Cardiac fibroblast (primary cell): ENCODE measurements at places on chromosomes 13 and 19.
A peak's percentile ranks its signal among the peaks of the same experiment; 100 is the strongest.

GRCh38 chr13:106484537-106485193 is 50.8 kb downstream of the EFNB2 start:
- peak; percentile 45 for DNase-seq

- no peak for DNase-seq
Observed at GRCh38 chr13:110254151-110254679, 52.7 kb downstream of the COL4A1 start.

DNA sequence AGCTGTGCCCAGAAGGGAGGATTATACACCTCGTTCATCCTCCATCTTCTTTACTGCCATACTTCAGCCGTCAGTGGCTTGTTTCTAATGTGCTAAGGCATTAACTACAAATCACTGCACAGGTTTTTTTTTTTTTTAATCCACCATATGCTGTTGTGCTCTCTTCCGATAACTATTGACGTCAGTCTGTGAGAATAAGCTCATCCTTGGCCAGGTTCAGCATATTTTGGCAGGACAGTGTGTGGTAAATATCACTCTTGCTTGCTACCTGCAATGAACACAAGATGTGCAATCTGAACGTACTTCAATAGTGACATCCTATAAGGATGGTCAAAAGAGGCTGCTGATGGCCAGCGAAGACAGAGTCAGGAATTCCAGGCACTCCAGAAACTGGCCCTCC is 2030.7 kb upstream of the PCDH20 start:
- no peak for DNase-seq

GRCh38 chr19:49362048-49362928 is at the start of gene TEAD2:
Gene TEAD2 (minus strand): TSS chr19:49362416. CDS start chr19:49360075, 2,341 bp downstream.
- DNase-seq: peak; percentile 68

- DNase-seq: no peak
Observed at GRCh38 chr13:59304596-59304995, 859.1 kb downstream of the DIAPH3 start.

- no peak for DNase-seq
Observed at GRCh38 chr19:4622695-4623421, 16.5 kb upstream of the TNFAIP8L1 start.

DNA sequence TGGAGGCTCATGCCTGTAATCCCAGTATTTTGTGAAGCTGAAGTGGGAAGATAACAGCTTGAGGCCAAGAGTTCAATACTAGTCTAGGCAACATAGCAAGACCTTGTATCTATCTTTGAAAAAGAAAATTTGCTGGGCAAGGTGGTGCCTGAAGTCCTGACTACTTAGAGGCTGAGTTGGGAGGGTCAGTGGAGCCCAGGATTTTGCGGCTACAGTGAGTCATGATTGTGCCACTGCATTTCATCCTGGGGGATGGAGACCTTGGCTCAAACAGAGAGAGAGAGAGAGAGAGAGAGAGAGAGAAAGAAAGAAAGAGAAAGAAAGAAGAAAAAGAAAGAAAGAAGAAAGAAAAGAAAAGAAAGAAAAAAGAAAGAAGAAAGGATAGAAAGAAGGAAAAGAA is 1872.3 kb upstream of the PCDH20 start:
- DNase-seq: no peak

DNA sequence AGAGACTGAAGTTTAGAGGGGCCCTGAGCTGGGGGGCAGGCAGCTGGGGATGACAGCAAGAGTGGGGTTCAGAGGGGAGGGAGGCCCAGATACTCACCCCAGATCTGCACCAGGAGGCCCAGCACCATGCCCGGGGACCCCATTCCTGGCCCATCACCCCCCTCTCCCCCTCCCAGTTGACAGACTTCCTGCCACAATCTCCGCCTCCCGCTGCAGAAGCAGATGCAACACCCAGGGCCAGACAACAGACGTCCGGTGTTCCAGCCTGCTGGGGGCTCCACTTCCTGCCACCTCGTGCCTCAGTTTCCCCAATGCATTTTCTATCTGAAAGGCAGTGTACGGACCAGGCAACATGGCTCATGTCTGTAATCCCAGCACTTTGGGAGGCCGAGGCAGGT is at the start of gene TMIGD2:
TSS of gene TMIGD2 (minus strand) at position 147 of the 398 bp plus-strand sequence. CDS start at position 143, 4 bp downstream.
- no peak for DNase-seq

DNA sequence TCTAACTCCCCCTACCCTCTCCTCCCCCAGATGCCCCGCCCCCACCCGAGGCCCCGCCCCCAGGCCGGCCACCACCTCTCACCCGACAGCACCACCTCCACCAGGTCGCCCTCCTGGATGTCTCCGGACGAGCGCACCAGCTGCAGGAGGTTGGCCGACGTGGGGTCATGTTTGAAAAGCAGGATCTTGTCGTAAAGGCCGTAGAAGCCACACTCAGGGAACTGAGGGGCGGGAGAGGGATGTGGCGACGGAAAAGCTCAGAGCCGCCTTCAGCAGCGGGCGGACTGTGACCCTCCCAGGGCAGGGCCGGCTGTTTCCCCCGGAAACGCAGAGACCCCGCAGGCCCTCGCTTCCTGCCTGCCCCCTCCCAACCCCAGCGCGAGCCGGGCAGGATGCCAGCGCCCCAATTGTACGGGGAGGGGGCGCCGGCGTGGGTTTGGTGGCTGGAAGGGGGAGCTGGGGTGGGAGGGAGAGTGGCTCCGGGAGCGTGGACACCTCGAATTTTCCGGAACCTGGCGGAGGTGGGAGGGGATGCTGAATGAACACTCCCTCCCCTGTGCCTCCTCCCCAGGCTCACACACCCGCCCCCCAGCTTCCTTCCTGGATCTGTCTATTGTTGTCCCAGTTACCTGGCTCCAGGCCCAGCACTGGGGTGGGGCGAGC is 3.0 kb downstream of the PRKD2 start:
- DNase-seq: peak; percentile 82

DNA sequence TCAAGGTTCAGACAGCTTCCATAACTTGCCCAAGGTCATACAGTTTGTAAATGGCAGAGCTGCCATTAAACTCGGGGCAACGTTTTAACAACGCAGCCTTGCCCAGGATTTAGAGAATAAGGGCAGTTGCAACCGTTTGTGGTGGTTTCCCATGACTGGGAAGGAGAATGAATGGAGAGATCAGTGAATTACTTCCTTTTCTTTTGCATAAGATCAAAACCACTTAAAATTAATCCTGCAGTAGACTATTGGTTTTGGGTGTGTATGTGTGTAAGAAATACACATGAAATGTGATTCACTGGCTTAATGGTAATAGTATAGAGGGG is 179.1 kb upstream of the MIR17HG start:
- no peak for DNase-seq

DNA sequence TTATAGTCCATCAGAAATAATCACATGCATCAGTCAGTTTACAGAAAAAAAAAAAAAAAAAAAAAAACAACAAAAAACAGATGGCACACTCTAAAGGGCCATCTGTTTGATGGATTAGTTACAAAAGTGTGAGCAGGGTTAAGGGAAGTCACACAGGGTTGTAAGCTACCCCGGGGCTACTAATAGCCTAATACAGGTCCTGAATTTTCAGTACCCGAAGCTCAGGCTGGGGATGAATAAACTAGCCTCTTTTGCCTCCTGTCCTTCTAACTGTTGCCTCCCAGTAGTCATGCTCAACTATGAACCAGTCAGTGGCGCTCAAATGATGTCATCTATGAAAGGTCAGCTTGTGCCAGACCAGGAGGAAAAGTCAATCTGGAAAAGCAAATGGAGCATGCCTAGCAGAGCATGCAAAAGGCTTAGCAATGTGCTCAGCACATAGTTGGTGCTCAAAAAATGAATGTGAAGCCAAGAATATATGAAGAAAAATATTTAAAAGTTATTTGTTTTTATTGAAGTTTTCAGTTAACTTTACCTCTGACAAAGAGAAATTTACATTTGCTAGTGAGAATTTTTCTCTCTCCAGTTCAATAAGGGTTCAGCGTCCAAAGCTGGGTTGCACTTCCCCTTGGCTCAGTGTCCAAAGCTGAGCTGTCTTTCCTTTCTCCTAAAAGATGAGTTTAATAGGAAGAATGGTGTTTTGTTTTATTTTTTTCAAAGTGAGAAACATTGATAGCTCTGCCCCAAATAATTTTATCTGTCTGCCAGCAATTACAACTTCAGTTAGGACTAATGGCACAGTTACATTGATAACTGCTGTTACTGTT is 30.8 kb upstream of the LRCH1 start:
- DNase-seq: no peak

GRCh38 chr13:24997367-24997967 is 98.5 kb upstream of the PABPC3 start:
- peak; percentile 59 for DNase-seq

DNA sequence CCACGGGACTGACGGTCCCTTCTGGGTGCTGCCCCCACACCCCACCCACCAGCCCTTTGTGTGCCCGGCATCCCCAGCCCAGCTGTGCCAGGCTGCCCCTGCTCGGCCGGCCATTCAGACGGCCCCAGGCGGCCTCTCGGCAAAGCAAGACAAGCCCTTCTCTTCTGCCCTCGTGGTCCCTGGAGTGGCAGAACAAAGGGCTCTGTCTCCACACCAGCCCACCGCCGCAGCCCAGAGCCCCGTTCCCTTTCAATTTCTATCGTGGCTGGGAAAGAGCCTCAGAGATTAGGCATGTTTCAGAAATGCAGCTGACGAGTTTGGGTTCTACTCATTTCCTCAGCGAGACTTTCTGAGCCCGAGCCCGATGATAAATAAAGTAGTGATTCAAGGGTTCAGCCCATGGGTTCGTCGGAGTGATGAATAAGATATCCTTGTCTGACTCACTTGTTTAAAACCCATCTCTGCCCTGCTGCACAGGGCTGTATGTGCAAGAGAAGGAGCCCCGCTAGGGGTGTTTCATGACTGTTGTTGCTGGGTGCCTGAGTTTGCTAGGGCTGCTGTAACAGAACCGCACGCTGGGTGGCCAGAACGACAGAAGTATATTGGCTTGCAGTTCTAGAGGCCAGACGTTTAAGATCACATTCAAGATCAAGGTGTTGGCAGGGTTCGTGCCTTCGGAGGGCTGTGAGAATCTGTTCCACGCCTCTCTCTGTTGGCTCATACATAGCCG is 4.3 kb downstream of the MYO9B start:
- peak; percentile 99 for DNase-seq

DNA sequence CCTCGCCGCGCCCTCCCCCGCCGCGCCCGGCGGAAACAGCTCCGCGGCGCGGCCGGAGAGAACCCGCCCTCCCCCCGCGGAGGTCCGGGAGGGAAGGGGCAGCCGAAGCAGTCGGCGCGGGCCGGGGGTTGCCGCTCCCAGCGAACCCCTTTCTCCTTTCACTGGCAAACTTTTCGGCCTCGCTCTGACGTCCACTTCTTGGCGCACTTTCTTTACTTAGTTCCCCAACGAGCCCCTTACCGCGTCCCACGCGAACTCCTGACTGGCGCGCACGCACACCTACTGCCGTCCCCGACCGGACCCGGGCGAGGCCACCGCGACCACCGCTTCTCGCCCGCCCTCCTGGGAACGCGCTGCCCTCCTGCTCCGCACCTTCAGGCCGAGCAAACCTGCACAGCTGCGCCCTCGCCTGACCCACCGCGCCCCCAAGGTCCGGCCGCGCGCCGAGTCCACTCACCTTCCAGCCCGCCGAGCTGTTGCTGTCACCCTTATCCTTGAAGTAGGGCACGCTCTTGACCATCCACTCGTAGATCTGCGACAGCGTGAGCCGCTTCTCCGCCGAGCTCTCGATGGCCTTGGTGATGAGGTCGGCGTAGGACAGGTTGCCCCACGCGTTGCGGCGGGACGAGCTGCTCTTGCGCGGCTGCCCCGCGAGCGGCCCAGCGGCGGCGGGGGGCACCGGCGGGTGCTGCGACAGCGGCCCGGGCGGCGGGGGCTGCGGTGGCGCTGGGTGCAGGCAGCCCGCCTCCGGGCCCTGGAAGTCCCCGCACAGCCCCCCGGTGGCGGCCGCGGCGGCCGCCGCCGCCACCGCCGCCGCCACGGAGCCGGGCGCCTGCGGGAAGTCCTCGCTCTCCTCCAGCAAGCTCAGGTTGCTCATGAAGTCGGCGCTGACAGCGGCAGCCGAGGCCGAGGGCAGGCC is 1.1 kb downstream of the FOXO1 start:
- peak; percentile 39 for DNase-seq

GRCh38 chr19:32909257-32909656 is 39.7 kb upstream of the SLC7A9 start:
- no peak for DNase-seq

DNA sequence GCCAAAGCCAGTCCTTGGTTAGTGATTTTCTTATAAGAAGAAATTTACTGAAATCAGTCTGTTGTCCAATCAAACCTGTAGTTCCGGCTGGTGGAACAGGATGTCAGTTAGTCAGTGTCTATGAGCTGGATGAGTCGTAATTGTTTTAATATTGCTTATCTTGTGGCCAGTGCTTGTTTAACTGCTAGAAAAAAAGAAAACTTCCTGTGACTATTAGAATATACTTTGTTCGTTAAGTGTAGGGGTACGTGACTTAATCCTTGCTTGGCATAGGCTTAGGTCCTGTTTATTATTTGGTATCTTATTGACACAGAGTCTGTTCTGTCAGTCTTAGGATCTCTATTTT is 1484.8 kb upstream of the MIR17HG start:
- peak; percentile 10 for DNase-seq

DNA sequence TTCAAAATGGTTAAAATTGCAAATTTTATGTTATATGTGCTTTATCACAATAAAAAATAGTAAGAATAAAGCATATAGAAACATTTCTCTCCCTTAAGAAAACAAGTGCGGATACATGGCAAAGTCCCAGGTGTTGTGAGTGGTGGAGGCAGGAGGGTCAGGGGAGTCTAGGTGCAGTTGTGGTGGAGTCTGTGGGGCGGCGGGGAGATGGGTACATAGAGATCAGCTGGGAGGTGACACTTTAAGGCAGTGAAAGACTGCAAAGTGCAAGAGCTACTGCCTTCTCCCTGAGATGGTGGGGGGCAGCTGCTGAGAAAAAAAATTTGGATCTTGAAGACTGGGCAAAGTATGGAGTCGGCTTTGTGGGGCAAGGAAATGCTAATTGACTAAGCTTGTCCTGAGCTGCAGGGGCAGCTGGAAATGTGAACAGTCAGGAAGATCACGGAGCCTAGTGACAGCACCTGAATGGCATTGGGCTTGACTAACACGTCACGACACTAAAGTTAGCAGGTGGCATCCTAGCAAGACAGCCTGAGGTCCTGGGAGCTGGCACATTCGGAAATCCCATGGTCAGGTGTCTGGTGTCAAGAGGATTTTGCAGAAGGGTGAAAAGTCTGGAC is 72.9 kb upstream of the IRS2 start:
- no peak for DNase-seq

GRCh38 chr19:52196256-52196967 is 6.6 kb downstream of the PPP2R1A start:
- no peak for DNase-seq

GRCh38 chr19:33373453-33374235 is at the start of gene CEBPG:
Gene CEBPG (plus strand): TSS chr19:33373709. CDS start chr19:33379240, 5,531 bp downstream.
- peak; percentile 89 for DNase-seq

DNA sequence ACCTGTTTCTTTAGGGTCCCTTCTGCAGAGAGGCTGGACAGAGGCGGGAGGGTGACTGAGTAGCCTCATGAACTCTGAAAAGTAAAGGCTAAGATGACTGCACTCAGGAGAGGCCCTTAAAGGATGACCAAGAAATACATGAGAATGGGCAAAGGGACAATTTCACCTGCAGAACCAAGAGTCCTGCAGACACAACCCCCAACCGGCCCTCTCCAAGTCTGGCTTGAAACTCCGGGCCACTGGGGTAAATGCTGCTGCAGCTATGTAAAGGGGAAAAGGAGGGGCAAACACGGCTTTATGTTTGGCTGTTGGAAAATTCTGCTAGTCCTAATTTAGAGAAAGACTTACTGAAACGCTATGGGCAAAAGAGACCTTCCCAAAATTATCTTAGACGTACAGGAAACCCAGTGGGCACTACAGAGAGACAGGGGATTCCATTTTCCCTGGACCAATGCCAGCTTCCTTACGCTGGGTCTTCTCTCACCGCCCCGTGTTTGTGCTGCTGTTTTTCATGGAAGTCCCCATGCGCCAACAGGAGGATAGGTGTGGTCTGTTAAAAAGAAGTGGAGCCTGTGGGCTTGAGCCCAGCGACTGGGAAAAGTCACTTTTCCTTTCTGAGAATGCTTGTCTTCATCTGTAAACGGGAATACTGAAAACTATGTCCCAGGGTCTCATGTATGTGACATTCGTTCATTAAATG is 10.6 kb downstream of the COL4A2 start:
- no peak for DNase-seq
